ENCODE measurements at places on chromosomes 7 and 10. TPM values are rescaled to one million over a fixed set of nuclear protein-coding genes. Genes with fewer than 3 reads are reported as not detected.

Gene LAMB1
- 134 TPM for total RNA-seq

- peaks cover 74% of the 10 kb centered on the region for H3K4me1 ChIP-seq
- H3K27me3 ChIP-seq: peaks cover 7% of the 10 kb centered on the region
- peak overlapping the region; percentile 22 for H3K27ac ChIP-seq
- no peak for DNase-seq
- H3K4me3 ChIP-seq: no peak overlapping the region
Measured at GRCh38 chr10:112231602-112232400, 48.2 kb upstream of the GPAM start.

GRCh38 chr7:13790611-13791010 lies 198.9 kb downstream of the ETV1 start:
- no peaks in the 10 kb centered on the region for H3K36me3 ChIP-seq
- H3K27ac ChIP-seq: no peak overlapping the region
- H3K27me3 ChIP-seq: no peaks in the 10 kb centered on the region
- peak; percentile 51 for DNase-seq

- peak overlapping the region; percentile 46 for H3K27ac ChIP-seq
- DNase-seq: peak; percentile 65
- peaks cover 48% of the 10 kb centered on the region for H3K4me1 ChIP-seq
- peaks cover 8% of the 10 kb centered on the region for H3K27me3 ChIP-seq
- no peak overlapping the region for H3K4me3 ChIP-seq
Measured at GRCh38 chr7:134368851-134369544, 52.3 kb upstream of the SLC35B4 start.

Gene GPR158
- total RNA-seq: not detected

DNA sequence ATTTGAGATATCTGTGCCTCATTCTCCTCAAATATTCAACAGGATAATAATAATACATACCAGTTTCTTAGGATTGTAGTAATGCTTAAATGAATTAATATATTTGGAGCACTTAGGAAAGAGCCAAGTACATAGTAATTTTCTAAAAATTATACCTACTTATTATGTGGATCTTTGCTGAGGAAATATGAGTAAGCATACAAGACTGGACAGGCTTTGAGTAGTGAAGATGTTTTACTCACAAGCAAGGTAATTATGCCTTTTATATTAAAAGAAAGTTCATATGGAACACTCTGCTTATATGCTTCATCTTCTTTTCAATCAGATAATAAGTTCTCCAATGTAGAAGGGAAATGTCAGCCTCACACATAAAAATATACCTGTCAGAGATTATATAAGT lies 337.5 kb upstream of the KAT6B start:
- H3K27ac ChIP-seq: no peak overlapping the region
- H3K36me3 ChIP-seq: peaks cover 6% of the 10 kb centered on the region
- no peak overlapping the region for H3K4me3 ChIP-seq

GRCh38 chr7:12250232-12250631 lies 39.1 kb downstream of the TMEM106B start:
- H3K4me3 ChIP-seq: no peak overlapping the region
- no peaks in the 10 kb centered on the region for H3K4me1 ChIP-seq
- no peaks in the 10 kb centered on the region for H3K27me3 ChIP-seq
- no peaks in the 10 kb centered on the region for H3K36me3 ChIP-seq
- no peak overlapping the region for H3K27ac ChIP-seq

DNA sequence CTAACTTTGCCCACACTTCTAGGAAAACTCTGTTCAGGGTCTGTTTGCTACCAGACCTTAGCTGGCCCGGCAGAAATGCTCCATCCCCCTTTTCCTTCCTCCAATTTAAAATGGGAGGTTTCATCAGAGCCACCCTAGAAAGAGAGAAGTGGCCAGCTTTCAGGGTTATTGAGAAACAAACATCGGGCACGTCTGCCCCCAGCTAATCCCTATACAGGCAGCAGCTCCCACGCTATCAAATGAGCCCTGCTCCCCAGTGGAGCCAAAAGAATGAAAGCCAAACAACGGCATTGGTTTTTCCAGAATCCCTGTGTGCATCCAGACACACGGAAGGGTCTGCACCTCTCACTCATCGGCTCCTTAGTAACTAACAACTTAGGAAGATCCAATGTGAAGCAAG lies 132.5 kb downstream of the GRID1 start:
- no peaks in the 10 kb centered on the region for H3K27me3 ChIP-seq
- no peak overlapping the region for H3K4me3 ChIP-seq
- H3K4me1 ChIP-seq: no peaks in the 10 kb centered on the region
- H3K36me3 ChIP-seq: no peaks in the 10 kb centered on the region
- H3K27ac ChIP-seq: no peak overlapping the region

Gene TRPV5
- not detected for total RNA-seq

Gene C7orf33
- not detected for total RNA-seq

DNA sequence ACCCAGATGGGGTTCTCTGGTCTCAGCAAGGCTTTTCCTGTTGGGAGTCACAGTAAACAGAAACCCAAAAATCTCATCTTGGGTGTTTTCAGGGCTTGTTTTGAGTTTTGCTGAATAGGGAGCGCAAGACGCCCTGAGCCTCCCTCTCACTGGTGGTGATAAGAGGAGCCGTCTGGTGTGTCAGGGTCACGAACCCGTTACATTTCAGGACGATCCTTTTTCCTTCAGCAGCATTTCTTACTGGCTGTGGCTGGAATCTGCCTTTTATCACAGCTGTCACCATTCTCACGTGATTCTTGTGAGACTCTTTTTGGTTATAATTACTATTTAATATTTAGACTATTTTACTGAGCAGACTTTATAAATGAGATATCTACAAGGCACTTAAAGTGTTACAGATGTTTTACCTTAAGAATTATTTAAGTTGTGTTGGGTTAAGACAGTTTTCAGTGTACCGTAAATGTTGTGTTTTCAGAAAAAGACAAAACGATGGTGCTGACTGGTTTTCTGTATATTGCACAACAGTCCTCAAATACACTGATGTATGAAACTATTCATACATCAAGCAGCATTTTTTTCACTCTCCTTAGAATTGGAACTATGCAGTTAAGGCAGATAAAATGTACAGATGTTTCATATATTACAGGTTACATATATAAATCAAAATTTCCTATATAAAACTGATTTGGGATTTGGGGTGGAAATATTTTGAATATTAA lies 2.2 kb upstream of the GET4 start:
- peaks cover 19% of the 10 kb centered on the region for H3K4me1 ChIP-seq
- peaks cover 21% of the 10 kb centered on the region for H3K36me3 ChIP-seq
- no peak overlapping the region for H3K4me3 ChIP-seq
- peak overlapping the region; percentile 83 for H3K27ac ChIP-seq
- H3K27me3 ChIP-seq: no peaks in the 10 kb centered on the region

DNA sequence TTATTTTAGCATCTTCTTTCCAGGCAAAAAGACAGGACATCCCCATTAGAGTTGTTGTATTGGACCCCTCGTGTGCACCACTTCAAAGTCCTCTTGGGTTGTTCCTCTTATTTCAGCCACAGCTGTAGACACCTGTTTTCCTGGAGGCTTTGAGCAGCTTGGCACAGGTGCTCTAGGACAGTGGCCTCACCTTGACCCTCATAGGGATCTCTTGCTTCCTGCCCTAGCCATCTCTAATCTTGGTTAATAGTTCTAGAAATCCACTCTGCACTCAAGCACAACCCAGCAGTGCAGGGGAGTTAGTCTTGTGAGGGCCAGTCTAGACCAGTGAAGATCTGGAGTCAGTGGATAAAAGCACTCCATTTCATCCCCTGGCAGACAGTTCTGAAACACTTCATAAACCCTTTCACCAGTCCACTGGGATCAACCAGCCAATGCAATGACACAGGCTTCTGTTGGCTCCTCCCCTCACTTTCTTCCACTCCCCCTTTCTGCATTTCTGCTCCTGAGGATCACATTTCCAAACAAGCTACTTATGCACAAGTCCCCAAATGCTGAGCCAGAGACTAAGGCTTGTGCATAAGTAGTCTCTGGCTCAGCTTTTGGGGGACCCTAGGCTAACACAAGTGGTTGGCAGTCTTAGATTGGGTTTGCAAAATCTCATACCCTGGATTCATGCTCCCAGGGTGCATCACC lies 131.5 kb upstream of the LAMB4 start:
- H3K27me3 ChIP-seq: peaks cover 9% of the 10 kb centered on the region
- H3K27ac ChIP-seq: no peak overlapping the region
- DNase-seq: no peak
- H3K4me1 ChIP-seq: peaks cover 4% of the 10 kb centered on the region

- H3K27ac ChIP-seq: no peak overlapping the region
- H3K36me3 ChIP-seq: no peaks in the 10 kb centered on the region
- DNase-seq: no peak
- H3K27me3 ChIP-seq: no peaks in the 10 kb centered on the region
- no peaks in the 10 kb centered on the region for H3K4me1 ChIP-seq
Measured at GRCh38 chr10:86203162-86203905, 163.3 kb downstream of the GRID1 start.

Gene MYOZ1
- 0.48 TPM for total RNA-seq

DNA sequence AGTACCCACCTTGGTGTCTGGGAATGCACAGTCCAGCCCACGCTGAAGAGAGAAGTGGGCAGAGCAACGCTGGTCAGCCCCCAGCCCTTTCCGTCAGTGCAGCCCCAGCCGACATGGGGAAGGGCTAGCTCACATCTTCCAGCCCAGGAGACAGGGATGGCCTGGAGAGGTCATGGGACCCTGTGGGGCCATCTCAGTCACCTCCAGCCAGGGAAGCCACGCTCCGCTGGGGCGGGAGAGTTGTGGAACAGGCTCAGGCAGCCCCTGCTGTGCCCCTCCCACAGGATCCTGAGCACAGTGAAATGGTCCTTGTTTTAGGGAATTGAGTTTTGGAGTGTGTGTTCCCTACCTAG lies 85.1 kb downstream of the PAXIP1 start:
- peaks cover 18% of the 10 kb centered on the region for H3K27me3 ChIP-seq
- no peak overlapping the region for H3K27ac ChIP-seq
- no peak for DNase-seq

Gene ACSL5
- total RNA-seq: 5.5 TPM

- 0 out of 2 replicates have a peak, but pooled peaks cover 4% of the 10 kb centered on the region for H3K4me1 ChIP-seq
- H3K4me3 ChIP-seq: no peak overlapping the region
- H3K27ac ChIP-seq: no peak overlapping the region
Measured at GRCh38 chr10:79357180-79357579, 9.9 kb downstream of the PPIF start.

DNA sequence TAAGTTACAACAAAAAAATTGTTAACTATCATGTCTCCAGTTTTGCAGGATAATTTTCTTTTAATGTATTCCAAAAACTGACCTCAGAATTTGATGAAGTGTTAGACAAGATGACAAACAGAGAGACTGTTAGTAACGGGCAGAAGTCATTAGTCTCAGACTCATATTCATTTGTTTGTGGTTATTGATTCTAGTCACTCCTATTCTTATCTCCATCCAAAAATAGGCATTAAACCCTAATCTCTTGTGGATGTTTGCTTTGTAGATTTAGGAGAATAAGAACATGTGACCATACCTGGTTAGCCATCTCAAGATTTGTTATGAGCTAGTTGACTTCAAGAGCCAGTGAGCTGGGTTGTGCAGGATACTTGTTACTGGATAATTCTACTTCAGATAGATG lies 261.1 kb downstream of the AUTS2 start:
- no peak for DNase-seq
- no peak overlapping the region for H3K27ac ChIP-seq
- no peak overlapping the region for H3K4me3 ChIP-seq
- no peaks in the 10 kb centered on the region for H3K36me3 ChIP-seq
- no peaks in the 10 kb centered on the region for H3K27me3 ChIP-seq
- H3K4me1 ChIP-seq: no peaks in the 10 kb centered on the region

Gene ZNF853
- total RNA-seq: not detected

GRCh38 chr10:123275136-123275564 lies 120.9 kb downstream of the BUB3 start:
- no peak for DNase-seq
- H3K36me3 ChIP-seq: no peaks in the 10 kb centered on the region
- no peak overlapping the region for H3K27ac ChIP-seq
- H3K4me1 ChIP-seq: no peaks in the 10 kb centered on the region
- peaks cover 7% of the 10 kb centered on the region for H3K27me3 ChIP-seq
- H3K4me3 ChIP-seq: no peak overlapping the region

DNA sequence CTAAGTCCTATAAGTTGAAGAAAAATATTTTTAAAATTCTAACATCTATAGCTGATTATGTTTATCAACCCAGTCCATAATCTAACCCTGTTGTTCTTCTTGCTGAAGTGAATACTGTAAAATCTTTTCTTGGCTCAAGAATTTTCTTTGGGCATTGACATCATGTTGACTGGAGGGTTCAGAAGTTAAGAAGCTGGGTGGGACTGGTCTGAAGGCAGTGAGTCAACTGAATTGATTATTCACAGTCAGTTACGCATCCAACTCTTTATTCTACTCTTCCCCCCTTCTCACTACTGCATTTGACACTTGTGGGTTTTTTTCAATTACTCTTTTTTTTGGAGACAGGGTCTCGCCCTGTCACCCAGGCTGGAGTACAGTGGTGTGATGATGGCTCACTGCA lies 31.0 kb downstream of the DENND2A start:
- H3K27me3 ChIP-seq: no peaks in the 10 kb centered on the region
- no peak overlapping the region for H3K4me3 ChIP-seq
- peaks cover 54% of the 10 kb centered on the region for H3K4me1 ChIP-seq
- peak overlapping the region; percentile 27 for H3K27ac ChIP-seq
- H3K36me3 ChIP-seq: no peaks in the 10 kb centered on the region
- peak; percentile 45 for DNase-seq

DNA sequence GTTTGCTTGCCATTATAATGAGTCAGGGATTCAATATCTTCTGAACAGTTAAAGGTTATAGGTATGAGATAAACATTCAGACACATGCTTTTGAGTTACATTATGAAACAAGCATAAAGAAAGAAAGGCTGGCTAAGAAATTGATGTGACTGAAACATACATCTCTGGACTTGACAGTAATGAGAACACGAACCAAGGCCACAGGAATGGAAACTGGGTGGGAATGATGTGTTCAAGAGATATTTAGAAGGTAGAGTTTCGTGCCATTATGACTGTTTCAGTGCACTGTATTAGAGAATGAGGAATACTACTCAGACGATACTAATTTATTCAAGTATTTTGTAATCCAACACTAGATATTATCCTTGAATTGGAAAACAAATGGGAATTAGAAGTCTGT lies 332.1 kb upstream of the MAGI2 start:
- DNase-seq: no peak
- H3K27me3 ChIP-seq: no peaks in the 10 kb centered on the region
- H3K4me1 ChIP-seq: peaks cover 46% of the 10 kb centered on the region
- H3K27ac ChIP-seq: no peak overlapping the region
- H3K4me3 ChIP-seq: no peak overlapping the region
- peaks cover 11% of the 10 kb centered on the region for H3K36me3 ChIP-seq

- peaks cover 24% of the 10 kb centered on the region for H3K27me3 ChIP-seq
- no peaks in the 10 kb centered on the region for H3K4me1 ChIP-seq
- DNase-seq: no peak
- no peak overlapping the region for H3K4me3 ChIP-seq
Measured at GRCh38 chr7:1355568-1356340, 103.5 kb downstream of the MICALL2 start.

Gene MMD2
- not detected for total RNA-seq

DNA sequence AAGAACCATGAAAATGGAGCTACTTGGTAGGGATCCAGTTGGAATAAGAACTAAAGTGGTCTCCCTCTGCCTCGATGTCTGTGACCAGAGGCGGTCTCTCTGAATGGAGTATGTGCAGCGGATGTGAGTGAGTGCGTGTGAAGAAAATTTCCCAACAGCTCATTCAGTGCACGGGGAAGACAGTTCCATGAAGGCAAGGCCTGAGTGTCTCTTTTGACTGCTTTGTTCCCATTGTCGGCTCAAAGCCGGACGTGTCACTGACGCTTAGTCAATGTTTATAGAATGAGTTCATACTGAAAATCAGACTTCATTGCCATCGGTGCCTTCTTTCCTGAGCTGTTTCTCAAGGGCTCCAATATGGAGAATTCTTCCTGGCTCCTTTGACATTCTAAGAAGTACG lies 55.3 kb upstream of the GRB10 start:
- peak; percentile 6 for DNase-seq
- H3K27ac ChIP-seq: peak overlapping the region; percentile 63
- peak overlapping the region; percentile 12 for H3K4me3 ChIP-seq
- H3K4me1 ChIP-seq: peaks cover 40% of the 10 kb centered on the region
- H3K36me3 ChIP-seq: no peaks in the 10 kb centered on the region

Data from HFFc6 (cell line).